ENCODE measurements at places on chromosomes 5 and 9.

DNA sequence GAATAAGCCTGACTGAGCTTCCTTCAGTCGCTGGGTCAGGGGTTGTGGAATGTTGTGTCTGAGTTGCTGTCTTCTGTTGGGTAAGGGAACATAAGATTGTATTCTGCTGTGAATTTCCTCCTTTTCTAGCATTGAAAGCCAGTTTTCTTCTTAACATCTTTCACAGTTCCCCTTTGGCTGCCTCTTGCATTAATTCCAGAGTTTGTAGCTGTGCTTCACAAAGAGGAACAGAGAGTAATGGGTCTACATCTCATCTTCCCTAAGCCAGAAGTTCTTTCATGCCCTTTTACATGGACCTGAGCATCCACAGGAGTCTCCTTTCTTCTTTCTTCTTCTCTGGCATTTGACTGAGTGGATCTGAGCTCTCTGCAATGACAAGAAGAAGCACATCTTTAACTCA, 686.8 kb downstream of the KCTD16 start:
- DNase-seq: no peak

- DNase-seq: no peak
These were observed 39.7 kb downstream of the RAPGEF6 start for GRCh38 chr5:131595088-131596033.

DNA sequence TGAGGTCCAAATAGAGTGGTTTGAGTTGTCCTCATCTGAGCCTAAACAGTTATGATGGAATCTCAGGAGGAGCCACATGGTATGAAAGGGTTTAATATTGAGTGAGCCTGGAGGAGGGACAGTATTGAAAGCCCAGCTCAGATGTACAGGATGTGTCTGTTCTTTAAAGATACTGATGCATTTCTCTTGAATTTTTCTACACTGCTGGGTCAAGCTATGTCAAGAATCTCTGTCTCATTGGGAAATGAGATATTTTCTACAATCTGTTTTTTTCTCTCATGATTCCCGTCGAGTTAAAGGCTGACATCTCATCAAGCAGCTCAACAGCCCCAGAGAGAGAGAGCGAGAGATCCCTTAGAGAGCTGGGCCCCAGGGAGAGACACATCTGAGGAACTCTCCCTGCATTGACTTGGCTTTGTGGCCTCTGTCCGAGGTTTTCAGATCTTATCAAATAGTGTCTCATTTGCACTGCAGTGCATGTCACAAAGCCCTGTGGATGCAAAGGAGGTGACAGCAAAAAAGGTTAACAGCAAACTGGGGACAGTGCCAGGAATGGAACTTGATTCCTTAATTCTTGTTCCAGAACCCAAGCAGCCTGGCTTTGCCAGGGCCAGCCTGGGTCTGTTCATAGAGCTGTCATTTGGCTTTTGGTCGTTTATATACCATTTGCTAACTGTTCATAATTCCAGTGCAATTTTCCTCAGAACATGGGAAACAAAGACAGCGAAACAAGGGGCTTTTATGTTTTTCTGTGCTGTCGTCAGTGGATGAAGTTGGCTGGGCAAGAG, 19.0 kb upstream of the ACTBL2 start:
- DNase-seq: no peak

- no peak for DNase-seq
These were observed 172.8 kb downstream of the COL23A1 start for GRCh38 chr5:178417391-178417811.

DNA sequence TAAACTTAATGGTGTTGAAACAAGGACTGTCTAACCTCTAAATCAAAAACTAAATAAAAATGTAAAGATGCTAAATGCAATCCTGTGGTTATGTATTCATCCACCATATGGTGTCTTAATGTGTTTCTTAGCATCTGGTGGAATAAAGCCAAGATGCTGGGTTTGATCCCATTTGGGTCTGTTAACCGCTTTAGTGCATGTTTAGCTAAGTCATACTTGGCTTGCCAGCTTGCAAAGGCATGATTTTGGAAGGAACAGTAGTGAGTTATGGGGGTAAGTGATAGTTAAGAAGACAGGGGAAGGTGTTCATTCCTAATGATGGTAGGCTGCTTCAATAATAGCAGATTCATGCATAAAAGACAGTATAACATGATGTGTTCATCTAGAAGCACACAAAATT, 139.0 kb upstream of the SLC27A6 start:
- no peak for DNase-seq

DNA sequence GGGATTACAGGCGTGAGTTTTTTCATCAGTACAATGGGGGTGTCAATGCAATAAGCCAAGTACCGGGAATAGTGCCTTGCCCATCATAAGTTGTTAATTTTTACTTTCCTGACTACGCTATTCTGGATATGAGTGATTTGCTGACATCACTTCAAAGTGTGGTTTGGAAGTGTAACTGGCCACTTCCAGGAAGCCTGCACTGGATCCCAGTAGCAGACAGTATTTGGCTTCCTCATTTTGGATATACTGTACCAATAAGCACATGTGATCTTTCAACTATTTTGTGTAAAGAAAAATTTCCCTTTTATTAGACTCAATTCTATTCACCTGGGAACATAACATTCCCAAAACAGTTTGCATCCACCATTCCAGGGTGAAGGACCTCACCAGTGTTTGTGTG, 417.7 kb upstream of the KLF4 start:
- no peak for DNase-seq

GRCh38 chr9:125746774-125747052, 460 bp upstream of the PBX3 start:
- DNase-seq: no peak

DNA sequence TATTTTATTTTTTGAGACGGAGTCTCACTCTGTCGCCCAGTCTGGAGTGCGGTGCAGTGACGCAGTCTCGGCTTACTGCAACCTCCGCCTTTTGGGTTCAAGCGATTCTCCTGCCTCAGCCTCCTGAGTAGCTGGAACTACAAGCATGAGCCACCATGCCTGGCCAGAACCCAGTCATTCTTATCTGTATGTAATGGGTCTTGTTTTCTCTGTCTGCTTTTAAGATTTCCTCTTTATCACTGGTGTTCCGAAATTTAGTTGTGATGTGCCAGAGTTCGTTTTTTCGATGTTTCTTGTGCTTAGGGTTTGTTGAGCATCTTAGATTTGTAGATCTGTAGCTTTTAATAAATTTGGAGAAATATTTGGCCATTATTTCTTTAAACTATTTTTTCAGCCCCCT, 19.2 kb downstream of the SLC25A25 start:
- DNase-seq: no peak

DNA sequence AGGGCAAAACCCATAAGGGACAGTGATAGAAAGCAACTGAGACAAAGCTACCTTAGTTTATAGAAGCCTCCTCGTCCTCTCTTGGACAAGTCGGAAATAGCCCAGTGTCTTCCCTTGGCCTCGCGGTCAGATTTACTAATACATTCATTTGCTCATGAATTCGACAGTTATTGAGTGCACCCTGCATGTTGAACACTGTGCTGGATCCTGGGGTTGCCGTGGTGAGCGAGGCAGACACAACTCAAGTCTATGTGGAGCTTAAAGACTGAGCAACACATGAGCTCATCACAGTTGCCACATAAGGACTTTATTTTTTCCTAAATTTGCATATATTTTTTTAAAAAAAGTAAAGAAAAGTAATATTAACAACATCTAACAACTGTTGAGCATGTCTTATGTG, 411.1 kb upstream of the ITGA1 start:
- no peak for DNase-seq

GRCh38 chr5:10699987-10700386, 61.0 kb downstream of the DAP start:
- DNase-seq: no peak

DNA sequence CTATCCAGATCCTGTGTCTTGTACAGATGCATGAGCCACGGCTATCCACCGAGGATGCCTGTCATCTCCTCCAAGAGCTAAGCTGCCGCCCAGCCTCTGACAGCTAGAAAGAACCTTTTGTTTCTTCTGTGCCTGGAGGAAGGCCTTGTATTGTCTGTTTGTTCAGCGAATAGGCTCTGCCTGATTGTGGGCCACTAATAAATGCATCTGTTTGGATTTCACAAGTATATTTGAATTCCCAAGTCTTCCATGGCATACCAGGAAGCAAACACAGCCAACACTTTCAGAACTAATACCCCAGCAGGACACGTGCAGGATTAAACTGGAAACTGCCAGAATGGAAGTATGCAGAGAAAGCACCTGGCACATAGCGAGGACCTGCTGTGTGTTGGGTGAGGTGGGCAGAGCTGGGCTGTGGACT, 92.7 kb upstream of the NEURL1B start:
- no peak for DNase-seq
